ENCODE measurements at places on chromosomes 2 and 18.
A peak's percentile ranks its signal among the peaks of the same experiment; 100 is the strongest.

DNA sequence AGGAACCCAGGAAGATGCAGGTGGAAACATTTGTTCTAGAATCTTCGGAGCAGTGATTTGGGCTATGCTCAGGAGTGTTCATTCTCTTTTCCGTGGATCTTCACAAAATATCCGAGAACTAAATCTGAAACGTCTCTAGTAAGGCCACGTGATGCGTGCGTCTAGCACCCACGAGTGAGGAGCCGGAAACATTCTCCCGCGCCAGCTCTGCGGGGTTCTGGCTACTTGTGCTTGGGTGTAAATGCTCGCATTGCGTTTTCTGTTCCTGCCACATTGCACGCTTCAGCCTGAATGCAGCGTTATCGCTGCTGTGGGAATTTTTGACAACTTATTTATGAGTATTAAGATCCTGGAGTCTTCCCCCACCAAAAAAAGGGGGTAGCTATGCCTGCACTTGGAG is 71.4 kb downstream of the KLHL29 start:
- DNase-seq: no peak

- peak; percentile 65 for DNase-seq
Observed at GRCh38 chr18:48539406-48540250, 797 bp downstream of the CTIF start.

DNA sequence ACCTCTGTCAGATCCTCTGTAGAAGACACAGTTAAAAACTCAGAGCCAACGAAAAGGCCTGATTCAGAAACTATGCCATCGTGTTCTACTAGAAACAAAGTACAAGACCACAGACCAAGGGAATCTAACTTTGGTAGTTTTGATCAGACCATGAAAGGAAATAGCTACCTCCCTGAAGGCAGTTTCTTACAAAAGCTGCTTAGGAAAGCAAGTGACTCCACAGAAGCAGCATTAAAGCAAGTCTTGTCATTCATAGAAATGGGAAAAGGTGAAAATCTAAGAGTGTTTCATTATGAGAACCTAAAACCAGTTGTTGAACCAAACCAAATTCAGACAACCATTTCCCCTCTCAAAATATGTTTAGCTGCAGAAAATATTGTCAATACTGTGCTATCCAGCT is 58.2 kb downstream of the FSIP2 start:
- DNase-seq: no peak

DNA sequence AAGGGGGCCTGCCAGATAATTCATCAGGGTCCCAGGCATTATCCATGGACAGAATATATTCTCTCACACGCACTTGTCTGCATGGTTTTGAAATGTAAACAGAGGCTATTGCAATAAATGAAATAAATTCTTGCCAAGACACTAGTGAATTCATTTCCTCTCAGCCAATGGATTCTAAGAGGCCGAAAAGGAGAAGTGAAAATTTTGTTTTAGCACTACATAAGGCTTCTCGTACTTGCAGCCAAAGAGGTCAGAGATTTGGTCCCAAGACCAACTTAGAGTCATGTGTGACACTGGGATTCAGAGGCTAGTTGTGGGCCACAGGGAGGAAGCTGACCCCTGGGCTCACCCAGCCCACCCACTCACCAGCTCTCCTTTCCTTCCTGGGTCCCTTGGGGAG is 184.1 kb upstream of the GLI2 start:
- DNase-seq: peak; percentile 51

GRCh38 chr2:181991171-181991885 is 5.7 kb downstream of the PPP1R1C start:
- peak; percentile 27 for DNase-seq

GRCh38 chr2:27123302-27124150 is at the start of gene ABHD1:
ABHD1 (plus strand) TSS chr2:27123815; CDS start chr2:27123949, 134 bp downstream.
- peak; percentile 70 for DNase-seq

- peak; percentile 20 for DNase-seq
Observed at GRCh38 chr2:21165350-21165749, 41.6 kb downstream of the TDRD15 start.

DNA sequence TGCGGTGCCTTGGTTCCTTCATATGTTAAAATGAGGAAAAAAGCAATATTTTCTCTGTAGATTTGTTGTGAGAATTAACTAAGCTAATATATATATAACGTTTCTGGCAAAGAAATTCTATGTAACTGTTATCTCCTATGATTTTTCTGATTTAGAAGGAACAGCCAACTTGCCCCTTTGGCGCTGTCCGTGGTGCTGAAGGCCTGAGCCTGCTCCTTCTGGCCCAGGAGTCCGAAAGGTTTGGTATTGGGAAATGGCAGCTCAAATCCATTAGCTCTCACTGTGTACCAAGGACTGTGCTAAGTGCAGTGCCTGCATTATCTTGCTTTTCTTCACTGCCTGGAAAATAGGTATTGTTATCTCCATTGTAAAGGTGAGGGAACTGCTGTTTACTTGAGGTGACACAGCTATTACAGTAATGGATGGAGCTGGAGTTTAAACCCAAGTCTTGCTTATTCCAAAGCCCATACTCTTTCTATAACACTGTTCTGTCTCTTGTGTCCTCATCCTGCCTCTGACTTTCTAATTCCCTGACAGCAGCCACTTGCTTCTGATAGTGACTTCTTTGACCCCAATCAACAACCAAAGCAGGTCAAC is 52.2 kb downstream of the C1QL2 start:
- peak; percentile 74 for DNase-seq

GRCh38 chr18:13726972-13727331 is 479 bp downstream of the RNMT start:
- peak; percentile 61 for DNase-seq

GRCh38 chr2:43429369-43429768 is 166.5 kb downstream of the THADA start:
- no peak for DNase-seq

DNA sequence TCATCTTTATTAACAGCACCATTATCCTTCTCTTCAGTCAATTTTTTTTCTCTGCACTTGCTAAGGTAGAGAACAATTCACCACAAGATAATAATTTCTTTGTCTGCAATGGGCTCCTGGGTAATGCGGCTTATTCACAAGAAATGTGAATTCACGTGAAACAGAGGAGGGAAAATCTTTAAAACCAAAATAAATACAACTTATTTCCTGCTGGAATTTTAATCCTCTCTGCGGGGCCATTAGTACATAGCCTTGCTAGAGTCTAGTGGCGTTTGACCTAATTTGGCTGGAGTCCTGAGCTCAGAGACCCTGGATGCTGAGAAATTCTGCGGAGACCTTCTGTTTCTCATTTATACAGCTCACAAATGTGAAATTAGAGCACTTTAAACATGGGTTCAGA is 319.3 kb upstream of the MMADHC start:
- no peak for DNase-seq

All from hematopoietic multipotent progenitor cell treated with erythropoietin and hydrocortisone succinate and interleukin-3 and kit ligand, for 4 days (in vitro differentiated cells).